GM04504 (cell line): ENCODE measurements at places on chromosomes 11 and 22.

GRCh38 chr11:110044226-110044968, 48.8 kb upstream of the ZC3H12C start:
- DNase-seq = no peak

GRCh38 chr11:73257342-73258103, 14.6 kb upstream of the P2RY6 start:
- DNase-seq = peak; percentile 88

GRCh38 chr22:27409299-27409698, 392.3 kb downstream of the MN1 start:
- DNase-seq = no peak

- DNase-seq = no peak
Measured at GRCh38 chr11:36364551-36365325, 68.7 kb downstream of the PRR5L start.

GRCh38 chr11:68354148-68354872, 41.9 kb downstream of the LRP5 start:
- DNase-seq = peak; percentile 90

GRCh38 chr11:44702889-44703288, 23.9 kb upstream of the TSPAN18 start:
- no peak for DNase-seq

- DNase-seq = no peak
Measured at GRCh38 chr11:79227767-79228755, 212.8 kb downstream of the TENM4 start.

DNA sequence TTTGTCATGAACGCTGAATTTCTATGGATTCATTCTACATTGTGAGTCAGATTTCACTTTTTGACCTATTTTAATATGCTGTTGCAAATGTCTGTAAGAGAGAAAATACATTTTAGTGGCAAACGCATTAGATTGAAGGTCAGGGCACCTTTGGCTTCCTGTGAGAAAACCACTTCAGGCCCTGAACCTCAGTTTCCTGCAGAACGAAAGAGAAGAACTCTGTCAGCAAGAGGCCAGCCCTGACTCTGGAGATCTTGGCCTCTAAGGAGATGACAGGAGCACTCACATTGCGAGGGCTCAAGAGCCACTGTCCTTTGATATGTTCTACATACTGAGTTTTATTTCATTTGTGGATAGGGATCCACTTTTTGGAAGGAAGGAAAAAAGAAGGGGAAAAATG, 83.6 kb downstream of the KCNJ1 start:
- no peak for DNase-seq

- DNase-seq = no peak
Measured at GRCh38 chr11:13760115-13760514, 91.6 kb downstream of the FAR1 start.

- no peak for DNase-seq
Measured at GRCh38 chr11:130220311-130221035, 60.9 kb downstream of the ST14 start.

- DNase-seq = no peak
Measured at GRCh38 chr22:24523873-24524272, 28.7 kb downstream of the UPB1 start.

GRCh38 chr11:15446929-15447328, 332.2 kb downstream of the INSC start:
- no peak for DNase-seq

DNA sequence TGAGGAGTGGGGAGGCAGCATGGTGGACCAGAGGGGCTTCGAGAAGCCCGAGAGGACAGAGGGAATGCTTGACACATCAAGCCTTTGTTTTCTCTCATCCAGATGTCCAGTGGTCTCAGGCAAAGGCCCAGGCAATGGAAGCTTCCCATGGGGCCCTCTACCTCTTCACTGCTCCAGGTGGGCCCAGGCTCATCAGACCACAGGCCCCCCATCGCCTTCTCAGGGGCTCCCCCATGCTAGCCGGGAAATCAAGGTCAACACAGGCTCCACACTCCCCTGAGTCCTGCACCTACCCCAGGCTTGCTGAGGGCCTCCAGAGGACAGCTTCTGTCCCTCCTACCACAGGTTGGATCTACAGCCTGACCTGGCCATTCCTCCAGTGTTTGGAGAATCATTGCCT, 157.5 kb downstream of the CHST1 start:
- DNase-seq = no peak

GRCh38 chr11:44858796-44859527, 91.7 kb downstream of the TP53I11 start:
- DNase-seq = no peak

DNA sequence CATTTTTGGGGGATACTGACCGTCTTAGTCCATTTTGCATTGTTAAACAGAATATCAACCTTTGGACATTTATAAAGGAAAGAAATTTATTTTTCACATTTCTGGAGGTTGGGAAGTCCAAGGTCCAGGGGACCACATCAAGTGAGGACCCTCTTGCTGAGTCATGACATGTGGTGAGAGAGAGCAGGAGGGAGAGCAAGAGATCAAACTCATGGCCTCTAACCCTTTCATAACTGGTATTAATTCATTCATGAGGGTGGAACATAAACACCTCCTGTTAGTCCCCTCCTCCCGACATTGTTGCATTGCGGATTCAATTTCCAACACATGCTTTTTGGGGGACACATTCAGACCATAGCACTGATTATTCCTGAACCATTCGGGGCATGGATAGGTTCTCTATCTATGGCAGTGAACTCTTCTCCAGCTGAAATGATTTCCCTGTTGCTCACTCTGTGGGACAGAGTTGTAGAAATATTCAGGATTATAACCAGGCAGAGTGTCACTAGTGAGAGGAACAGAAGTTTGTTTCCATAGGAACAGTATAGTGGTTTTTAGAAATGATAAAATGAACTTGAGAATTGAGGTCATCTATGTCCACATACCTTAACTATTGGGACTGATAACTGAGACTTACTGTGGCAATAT, 88.2 kb upstream of the OR9Q1 start:
- DNase-seq = no peak

GRCh38 chr11:44949160-44950030, 1.3 kb downstream of the TP53I11 start:
- no peak for DNase-seq

DNA sequence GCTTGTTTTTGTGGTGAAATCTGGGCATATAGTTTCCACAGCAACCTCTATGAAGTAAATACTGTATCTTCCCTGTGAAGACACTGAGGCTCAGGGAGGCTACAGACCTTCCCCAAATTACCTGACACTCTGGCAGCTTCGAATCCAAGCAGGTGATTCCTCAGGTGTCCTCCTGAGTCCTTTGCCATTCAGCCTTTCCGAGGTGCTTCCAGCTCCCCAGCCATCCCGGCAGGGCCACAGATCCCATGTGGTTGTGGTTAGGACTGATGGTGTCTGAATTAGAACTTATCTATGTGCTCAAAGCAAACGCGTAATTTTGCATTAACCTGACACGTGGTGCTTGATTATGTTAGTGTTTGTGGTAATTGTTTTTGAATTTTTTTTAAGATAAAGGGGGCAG, 785.6 kb downstream of the BRD1 start:
- no peak for DNase-seq

- no peak for DNase-seq
Measured at GRCh38 chr22:49995361-49996118, 17.0 kb downstream of the IL17REL start.

- DNase-seq = no peak
Measured at GRCh38 chr11:2892215-2892966, 6.8 kb upstream of the CDKN1C start.

DNA sequence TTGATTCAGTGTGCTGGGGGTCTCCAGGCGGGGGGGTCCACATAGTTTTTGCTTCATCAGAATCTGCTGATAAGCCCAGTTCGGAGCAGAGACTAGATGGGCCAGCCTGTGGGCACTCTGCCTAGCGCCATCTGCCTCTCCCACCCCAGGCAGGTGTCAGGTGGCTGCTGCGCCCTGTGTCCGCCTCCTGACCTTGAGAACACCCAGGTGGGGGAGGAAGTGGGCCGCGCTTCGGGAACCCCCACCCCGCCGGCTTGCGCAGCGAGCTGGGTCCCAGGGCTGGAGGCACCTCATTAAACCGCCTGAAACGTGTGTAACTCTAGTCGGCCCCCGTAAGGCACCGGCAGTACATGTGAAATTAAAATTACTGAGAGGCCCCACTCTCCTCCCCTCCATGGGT, 113.6 kb downstream of the KCNQ1 start:
- no peak for DNase-seq

DNA sequence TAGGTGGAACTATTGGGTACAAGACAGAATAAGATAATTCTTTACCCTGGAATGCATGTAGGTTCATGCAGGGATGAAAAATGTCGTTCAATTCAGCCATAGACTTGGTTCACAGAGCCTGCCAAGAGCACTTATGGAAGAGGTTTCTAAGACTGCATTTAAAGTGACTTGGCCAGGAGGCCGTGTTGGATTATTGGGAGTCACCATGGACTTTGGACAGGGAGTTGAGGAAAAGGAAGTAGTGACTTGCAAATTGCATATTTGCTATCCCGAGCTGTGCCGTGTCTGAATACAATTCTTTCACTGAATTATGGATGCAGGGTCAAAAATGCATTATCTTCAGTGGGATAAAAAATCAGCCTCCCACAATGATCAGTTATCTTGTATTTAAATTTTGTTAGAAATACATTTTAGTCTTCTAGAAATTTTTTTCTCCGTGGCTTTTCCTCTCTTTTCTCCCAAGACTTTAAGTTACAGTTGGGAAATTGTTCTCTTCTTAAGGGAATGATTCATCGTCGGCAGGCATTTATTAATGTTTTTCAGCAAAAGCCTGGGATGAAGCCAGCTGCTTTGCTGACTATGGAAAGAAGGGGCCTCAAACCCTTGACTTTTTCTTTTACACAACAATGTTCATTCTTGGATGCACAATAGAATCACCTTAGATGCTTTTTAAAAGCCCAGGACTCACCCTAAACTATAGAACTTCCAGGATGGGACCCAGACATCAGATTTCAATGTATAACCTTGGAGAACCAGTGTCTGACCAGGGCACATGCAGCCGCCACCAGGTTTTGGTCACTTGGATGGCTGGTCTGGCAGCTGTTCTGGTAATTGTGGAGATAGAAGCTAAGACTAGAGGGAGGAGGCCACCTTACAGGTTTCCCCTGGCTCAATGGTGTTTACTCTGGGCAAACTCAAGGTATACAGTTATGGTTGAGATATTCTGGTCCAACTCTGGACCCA, 70.8 kb downstream of the FAT3 start:
- no peak for DNase-seq

DNA sequence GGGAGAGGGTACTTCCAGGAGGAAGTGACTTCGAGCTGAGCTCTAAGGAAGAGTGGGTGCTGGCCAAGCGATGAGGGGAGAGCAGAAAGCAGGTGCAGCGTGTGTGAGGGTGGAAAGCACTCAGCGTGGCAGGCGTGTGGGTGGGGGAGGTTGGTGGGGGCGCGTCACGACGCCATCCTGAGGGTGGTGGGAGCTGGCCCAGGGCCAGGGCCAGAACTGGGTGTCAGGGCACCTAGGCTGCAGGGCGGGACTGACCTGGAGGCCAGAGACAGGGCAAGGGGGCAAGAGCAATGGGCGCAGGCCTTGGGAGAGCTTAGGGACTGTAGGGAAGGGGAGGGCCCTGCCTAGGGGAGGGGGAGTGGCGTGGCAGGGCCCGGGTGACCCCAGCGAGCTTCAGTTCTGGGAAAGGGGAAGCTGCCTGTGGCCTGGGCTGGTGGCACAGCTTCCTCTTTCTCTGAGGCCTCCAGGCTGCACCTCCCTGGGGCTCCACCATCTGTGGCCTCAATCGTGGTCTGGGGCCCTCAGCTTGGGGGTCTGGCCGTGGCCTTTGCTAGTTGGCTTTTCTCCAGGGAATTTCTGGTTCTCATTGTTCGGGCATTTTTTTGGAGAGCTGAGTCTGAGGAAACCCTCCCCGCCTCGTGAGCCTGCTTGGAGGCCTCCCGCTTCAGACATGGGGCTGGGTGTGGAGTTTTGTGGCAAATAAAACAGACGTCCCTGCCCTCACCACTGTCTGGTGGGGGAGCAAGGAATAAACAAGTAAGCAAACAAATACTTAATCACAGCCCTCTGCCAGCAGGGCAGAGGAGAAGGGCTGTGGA, 8.9 kb downstream of the RELT start:
- no peak for DNase-seq
